NCI-H1694 (cell line): ENCODE measurements at places on chromosomes 3 and 15.
A peak's percentile ranks its signal among the peaks of the same experiment; 100 is the strongest.

- no peak for DNase-seq
These were observed 83.5 kb upstream of the PLCL2 start for GRCh38 chr3:16801223-16801622.

- DNase-seq = no peak
These were observed 181.1 kb downstream of the GBE1 start for GRCh38 chr3:81580355-81580754.

GRCh38 chr15:47812470-47812999 lies 95.2 kb downstream of the SEMA6D start:
- DNase-seq = no peak

- DNase-seq = no peak
These were observed 6.4 kb downstream of the PRSS50 start for GRCh38 chr3:46711305-46711704.

DNA sequence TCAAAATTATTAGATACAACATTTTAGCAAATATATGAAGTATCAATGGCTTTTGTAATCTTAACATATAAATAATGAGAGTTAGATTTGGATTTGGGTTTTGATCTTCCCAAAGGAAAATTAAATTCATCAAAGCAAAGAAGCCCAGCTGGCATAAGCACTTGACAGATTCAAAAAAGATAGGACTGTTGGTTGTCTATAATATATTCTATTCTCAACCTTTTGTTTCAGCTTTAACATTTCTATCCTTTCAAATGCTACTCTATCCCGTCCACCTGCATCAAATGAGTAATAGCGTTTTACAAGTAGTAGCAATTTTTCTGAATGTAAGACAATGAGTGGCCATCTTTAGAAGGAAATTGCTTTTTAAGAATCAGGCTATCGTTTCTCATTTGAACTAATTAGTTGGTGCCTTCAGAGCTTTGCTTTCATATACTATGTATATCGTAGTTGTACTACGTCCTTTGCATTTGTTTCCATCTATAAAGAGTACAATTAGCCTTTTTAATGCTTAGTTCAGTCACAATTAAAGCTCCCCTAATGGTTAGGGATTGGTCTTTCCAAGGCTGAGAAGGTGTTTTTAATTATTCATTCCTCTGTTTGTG lies 278.0 kb downstream of the UBE2E2 start:
- DNase-seq = no peak

DNA sequence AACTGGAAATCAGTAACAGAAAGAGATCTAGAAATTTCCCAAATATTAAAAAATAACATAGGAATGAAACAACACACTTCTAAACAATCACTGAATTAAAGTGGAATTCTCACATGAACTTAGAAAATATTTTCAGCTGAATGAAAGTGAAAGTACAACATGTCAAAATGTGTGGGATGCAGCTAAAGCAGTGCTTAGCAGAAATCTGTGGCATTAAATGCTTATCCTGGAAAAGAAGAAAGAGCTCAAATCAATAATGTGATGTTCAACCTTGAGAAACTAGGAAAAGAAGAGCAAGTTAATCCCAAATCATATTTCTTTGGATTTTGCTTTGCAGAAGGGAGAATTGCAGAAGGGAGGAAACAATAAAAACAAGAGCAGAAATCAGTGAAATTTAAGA lies 98.2 kb upstream of the NR2E3 start:
- DNase-seq = no peak

GRCh38 chr3:151912028-151912427 lies 38.6 kb downstream of the SUCNR1 start:
- no peak for DNase-seq

DNA sequence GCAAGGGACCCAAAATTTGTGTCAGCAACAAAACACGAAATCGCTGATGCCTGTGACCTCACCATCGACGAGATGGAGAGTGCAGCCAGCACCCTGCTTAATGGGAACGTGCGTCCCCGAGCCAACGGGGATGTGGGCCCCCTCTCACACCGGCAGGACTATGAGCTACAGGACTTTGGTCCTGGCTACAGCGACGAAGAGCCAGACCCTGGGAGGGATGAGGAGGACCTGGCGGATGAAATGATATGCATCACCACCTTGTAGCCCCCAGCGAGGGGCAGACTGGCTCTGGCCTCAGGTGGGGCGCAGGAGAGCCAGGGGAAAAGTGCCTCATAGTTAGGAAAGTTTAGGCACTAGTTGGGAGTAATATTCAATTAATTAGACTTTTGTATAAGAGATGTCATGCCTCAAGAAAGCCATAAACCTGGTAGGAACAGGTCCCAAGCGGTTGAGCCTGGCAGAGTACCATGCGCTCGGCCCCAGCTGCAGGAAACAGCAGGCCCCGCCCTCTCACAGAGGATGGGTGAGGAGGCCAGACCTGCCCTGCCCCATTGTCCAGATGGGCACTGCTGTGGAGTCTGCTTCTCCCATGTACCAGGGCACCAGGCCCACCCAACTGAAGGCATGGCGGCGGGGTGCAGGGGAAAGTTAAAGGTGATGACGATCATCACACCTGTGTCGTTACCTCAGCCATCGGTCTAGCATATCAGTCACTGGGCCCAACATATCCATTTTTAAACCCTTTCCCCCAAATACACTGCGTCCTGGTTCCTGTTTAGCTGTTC lies 34.9 kb downstream of the CHDH start:
- no peak for DNase-seq

DNA sequence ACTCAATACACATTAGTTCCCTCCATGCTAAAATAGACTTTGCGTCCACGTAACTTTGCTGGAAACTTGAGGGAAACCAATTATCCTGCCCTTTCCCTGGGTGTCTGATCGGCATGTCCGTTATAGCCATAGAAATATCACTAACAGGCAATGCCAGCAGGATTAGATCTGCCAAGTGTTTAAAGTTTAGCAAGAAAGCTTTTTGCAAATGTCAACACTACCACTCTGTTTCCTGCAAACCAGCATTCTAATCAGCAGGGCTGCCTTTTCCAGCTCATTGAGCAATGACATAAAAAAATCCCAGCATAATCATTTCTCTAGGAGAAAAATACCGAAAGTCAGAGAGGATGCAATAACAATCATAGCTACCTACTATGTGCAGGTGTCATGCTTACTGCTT lies 60.9 kb downstream of the NOX5 start:
- no peak for DNase-seq

DNA sequence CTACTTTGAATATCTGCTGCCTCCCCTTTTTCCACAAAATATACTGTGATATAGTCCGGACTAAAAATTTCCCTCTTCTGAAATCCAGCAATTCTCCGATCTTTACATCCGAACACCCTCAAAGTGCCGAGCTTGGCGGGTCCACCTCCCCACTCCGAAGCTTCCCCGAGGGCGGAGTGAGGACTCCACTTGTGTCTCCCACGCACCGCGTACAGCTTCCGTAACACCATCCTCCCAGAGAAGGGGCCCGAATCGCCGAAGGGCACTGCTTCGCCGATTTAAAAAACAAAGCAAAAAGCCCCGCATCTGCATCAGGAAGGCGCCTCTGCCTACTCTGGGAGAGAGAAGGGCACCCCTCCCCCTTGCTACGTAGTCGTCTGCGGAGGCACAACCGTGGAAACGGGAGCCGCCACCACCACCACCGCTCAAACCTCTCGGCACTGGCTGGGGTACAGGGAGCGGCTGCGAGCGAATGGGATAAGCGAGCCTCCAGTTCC lies 551 bp downstream of the NCBP2 start:
- DNase-seq = peak; percentile 28

GRCh38 chr3:147651107-147651778 lies 242.1 kb downstream of the ZIC1 start:
- DNase-seq = no peak

DNA sequence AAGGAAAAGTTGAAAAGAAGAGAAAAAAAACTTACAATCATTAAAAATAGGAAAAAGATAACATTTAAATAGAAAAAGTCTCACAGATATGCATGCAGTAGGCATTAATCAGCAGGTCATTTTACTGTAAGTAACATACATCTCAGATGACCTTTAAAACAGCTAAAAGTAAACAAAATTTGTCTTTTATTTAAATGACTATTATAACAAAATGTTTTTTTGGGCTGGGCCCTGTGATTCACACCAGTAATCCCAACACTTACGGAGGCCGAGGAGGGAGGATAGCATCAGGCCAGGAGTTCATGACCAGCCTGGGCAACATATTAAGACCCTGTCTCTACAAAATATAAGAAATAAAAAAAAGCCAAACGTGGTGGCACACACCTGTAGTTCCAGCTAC lies 14.7 kb downstream of the IQGAP1 start:
- no peak for DNase-seq

DNA sequence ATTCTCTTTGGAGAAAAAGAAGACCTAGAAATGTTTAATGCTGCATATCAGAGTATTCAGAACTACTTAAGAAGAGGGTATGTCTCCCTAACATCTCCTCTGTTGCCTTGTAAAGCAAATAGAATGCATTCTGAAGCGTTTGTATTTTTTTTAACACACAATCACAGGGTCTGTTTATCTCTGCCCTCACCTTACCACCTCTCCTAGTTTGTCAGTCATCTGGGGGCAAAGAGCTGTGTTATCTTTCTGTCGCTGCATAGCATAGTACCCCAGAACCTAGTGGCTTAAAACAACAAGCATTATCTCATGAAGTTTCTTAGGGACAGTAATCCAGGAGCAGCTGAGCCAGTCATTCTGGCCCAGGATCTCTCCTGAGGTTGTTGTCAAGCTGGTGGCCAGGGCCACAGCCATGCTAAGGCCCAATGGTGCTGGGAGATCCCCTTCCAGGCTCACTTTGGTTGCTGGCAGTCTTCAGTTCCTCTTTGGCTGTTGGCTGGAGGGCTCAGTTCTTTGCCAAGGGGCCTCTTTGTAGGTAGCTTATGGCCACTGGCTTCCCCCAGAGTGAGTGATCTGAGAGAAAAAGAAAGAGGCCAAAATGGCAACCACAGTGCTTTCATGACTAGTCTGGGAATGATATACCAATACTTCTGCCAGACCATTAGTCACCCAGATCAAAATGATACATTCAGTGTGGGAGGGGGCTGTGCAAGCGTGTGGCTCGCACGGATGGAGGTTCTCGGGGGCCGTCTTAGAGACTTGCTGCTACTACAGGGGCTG lies 17.8 kb downstream of the EDEM1 start:
- no peak for DNase-seq

- DNase-seq = no peak
These were observed 435.0 kb downstream of the SHQ1 start for GRCh38 chr3:72413228-72413627.

DNA sequence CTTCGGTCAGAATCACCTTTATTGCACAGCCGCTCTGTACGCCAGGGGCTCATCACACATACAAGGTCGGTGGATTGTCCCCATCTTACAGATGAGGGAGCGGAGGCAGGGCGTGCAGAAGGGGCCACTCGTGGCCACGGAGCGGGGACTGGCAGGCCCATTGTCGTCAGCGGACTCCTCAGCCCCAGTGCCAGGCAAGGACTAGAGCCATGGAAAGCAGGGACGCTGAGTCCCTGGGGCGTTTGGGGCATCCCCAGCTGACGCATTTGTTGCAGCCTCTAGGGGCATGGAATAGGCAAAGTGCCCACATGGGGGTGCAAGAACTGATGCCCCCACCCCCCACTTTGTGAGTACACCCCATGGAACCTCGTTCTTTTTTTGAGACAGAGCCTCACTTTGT lies 29.8 kb upstream of the FURIN start:
- no peak for DNase-seq

DNA sequence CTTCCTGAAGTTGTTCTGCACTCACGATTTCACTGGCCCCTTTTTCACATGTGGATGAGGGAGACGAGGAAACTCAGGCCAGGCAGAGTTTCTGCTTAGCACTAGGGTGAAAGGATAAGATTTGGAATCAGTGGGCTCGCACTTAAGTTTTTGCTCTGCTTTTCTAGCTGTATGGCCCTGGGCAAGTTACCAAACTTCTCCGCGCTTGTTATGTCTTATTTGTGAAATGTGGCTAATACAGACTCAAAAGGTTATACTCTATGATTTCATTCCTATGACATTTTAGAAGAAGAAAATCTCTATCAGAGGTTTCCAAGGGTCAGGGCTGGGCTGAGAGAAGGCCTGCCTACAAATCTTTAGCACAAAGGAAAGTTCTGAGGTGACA lies 191.9 kb upstream of the LRIG1 start:
- no peak for DNase-seq

DNA sequence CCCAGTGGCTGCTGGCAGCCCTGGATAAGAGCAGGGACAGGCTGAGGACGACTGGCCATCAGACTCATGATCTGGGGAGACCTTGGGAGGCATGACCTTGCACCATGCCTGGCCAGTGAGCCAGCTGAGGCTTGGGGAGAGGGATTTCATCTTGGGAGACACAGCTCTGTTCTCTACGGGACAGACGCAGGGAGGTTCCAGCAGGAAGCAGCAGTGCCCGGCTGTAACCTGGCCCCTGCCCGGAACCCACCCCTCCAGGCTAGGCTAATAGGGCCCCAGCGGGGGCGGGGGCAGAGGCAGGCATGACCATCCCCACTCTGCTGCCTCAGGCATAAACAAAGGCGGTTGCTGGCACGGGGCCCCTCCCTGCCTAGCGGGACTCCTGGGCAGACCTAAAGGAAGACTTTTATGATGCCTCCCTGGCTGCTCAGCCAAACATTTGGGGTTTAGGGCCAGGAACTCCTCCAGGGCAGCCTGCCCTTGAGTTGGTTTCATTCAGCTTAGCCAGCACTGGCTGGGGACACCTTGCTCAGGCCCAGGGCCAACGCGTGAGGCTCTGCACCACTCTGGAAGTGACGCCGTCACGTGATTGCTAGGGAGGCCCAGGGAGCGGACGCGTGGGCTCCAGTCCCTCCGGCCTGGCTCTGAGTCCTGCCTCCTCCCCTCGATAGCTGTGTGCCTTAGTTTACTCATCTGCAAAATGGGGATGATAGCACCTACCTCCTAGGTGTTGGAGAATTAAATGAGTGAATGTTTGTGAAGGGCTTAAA lies 27.6 kb downstream of the HDAC11 start:
- no peak for DNase-seq

DNA sequence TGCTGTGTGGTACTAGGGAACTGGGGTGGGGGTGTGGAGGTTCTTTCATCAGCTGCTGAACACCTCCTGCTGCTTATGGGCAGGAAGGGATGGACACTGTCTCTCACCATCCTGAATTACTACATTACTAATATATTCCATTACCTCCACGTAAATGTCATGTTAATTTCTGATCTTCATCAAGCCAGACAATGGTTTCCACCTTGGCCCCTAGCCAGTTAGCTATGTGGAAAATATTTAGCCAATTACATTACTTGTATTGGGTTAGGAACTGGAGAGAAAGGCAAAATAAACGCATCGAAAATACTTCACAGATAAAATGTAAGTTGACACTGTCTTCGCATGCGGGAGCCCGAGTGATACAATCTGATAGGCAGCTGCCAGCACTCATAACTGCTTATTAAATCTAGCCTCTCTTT lies 95.1 kb downstream of the FOXP1 start:
- no peak for DNase-seq

DNA sequence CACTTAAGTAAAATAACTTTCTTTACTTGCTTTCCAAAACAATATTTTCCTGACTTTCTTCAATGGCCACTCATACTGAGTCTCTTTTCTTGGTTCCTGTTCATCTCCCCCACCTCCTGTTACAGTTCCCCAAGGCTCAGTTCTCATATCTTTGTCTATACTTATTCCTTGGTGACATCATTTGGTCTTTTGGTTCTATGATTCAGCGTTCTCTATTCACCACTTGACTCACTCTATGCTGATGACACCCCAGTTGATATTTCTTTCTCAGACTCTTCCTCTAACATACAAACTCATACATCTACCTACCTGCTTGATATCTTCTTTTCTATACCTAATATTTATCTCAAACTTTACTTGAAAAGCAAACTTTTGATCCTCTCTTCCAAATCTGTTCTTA lies 85.0 kb upstream of the P3H2 start:
- DNase-seq = no peak

GRCh38 chr3:189572249-189572648 lies 58.9 kb upstream of the TP63 start:
- DNase-seq = no peak
